ENCODE measurements at places on chromosomes 1 and 21.

DNA sequence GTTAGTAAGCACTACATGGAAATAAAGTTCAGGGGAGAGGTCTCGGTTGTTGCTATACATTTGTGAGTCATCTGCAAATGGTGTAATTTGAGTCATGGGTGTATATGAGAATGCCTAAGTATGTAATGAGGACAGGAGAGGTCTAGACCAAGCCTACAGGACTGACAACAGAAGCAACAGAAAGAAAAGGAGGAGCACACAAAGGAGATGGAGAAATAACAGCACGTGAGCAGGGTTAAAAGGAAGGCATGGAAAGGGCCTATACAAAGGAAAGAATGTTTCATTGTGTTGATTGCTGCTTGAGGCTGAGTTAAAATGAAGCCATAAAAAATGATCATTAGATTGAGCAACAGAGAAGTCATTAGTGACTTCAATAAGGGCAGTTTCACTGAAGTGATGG lies 28.0 kb upstream of the PRKAA2 start:
- no peak for DNase-seq

- DNase-seq = no peak
Observed at GRCh38 chr1:119909890-119910596, 13.7 kb upstream of the ADAM30 start.

DNA sequence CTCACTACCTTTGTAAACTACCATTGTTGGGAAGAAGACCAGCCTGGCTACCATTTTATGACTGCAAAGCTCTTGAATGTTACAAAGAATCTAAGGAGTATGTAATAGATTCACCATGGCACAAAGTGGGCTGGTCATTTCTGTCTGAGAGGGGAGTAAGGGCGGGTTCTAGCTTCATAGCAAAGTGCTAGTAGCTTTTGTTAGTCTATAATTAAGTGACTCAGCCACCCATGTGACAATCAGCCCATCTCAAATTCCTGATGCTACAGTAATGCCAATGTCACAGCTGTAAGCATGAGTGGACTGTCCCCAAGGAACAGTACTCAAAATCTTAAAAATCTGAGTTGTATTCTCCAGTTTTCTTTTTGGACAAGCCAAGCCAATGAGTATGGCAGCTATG lies 15.4 kb upstream of the OTUD3 start:
- DNase-seq = no peak

- DNase-seq = no peak
Observed at GRCh38 chr1:169113613-169114119, 7.2 kb downstream of the ATP1B1 start.

DNA sequence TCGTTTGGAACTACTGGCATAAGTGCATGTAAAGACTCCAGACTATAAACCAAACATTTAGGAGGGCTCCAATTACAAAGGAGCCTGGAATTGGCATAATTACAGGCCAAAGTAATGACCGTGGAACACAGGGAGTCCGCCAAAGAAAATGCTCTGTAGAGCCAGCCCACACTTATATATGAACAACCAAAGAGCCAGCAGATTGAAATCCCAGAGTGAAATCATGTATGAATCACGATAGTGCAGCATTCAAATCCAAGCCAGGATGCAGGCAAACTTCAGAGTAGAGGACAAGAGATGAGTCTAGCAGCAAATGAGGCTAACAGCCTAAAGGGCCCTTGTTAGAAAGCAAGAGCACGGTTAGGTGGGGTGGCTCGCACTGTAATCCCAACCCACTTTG lies 13.1 kb downstream of the VPS26C start:
- DNase-seq = no peak

DNA sequence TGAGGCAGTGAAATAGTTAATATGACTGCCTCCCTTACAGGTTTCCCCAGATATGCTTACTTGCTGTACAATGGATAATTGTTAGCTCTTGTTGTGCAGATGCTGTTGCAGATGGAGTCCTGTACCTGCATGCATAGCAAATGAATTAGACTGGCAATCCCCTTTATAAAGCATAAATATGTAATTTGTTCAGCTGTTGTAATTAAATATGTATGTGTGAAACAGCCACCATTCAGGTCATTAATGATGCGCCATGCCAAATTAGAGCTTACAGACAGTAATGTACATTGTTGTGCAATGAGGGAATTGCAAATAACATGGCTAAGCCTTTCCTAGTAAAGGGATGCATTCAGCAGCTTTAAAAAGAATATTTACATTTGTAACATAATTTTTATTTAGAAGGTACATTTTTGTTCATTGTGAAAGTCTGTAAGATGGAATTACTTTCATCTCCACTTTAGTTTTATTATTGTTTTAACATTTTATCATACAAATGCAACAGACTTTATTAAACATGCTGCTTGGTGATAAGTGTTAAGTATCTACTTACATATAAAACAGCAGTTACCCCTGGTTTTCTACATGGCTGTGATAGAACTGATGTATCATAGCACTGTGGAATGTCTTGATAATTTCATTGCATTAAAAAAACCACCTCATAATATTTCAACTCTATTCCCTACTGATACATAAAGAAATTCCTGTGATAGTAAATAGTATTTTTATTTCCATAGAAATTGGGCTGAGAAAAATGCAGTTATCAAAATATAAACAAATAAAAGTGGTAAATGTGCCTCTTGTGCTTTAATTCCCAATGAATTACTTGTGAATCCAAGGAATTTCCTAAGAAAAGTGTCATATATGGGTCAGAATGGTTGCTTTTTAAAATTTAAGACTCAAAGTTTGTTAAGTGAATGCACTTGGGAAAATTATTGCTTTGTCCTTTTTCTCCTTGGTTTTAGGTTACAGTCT lies 99.0 kb downstream of the NFIA start:
- no peak for DNase-seq

DNA sequence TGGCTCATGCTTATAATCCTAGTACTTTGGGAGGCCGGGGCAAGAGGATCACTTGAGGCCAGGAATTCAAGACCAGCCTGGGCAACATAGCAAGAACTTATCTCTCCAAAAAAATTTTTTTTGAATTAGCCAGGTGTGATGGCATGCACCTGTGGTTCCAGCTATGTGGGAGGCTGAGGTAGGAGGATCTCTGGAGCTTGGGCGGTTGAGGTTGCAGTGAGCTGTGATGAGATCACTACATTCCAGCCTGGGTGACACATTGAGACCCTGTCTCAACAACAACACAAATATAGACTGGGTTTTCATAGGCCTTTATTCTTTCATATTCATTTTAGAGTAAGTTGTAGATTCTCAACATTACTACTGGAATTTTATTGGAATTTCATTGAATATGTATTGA lies 12.8 kb downstream of the MED18 start:
- no peak for DNase-seq

DNA sequence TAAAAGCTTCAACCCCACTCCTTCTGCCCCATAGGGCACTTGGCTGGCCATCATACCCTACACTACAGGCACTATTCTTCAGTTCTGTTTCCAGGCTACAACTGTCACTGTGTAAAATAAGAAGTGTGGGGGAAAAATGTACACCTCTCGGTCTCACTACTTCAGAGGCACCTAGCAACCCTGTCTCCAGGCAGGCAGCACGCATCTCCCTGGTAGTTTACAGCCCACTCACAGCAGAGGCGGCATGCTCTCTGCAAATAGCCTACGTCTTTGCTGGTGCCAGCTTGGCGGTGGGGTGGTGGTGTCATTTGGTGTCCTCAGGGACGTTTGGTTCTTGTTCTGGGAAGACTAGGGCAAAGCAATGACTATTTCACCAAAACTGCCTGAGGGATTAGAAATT lies 48.2 kb upstream of the BTG3 start:
- DNase-seq = no peak

- peak; percentile 37 for DNase-seq
Observed at GRCh38 chr1:14094611-14095400, 394.8 kb downstream of the PRDM2 start.

DNA sequence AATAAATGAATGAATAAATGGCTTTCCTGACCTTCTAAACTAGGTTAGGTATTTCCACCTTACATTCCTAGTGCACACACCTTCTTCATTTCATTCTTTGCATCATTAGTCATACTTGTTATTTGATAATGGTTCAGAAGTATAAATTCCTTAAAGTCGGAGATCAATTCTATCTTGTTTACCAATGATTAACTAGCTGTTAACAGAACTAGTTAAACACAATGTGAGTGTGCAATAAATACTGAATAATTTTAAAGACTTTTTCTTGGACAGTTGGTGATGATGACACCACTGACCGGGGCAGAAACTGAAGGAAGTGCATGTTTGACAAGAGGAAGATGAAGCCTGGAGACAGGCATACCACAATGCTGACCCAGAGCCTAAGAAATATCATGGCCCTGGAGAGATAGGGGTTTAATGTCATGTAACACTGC lies 207.1 kb upstream of the DEPDC1 start:
- no peak for DNase-seq

GRCh38 chr21:41750532-41751151 lies 16.2 kb downstream of the RIPK4 start:
- DNase-seq = no peak

- no peak for DNase-seq
Observed at GRCh38 chr1:178528228-178528952, 15.5 kb downstream of the TEX35 start.

DNA sequence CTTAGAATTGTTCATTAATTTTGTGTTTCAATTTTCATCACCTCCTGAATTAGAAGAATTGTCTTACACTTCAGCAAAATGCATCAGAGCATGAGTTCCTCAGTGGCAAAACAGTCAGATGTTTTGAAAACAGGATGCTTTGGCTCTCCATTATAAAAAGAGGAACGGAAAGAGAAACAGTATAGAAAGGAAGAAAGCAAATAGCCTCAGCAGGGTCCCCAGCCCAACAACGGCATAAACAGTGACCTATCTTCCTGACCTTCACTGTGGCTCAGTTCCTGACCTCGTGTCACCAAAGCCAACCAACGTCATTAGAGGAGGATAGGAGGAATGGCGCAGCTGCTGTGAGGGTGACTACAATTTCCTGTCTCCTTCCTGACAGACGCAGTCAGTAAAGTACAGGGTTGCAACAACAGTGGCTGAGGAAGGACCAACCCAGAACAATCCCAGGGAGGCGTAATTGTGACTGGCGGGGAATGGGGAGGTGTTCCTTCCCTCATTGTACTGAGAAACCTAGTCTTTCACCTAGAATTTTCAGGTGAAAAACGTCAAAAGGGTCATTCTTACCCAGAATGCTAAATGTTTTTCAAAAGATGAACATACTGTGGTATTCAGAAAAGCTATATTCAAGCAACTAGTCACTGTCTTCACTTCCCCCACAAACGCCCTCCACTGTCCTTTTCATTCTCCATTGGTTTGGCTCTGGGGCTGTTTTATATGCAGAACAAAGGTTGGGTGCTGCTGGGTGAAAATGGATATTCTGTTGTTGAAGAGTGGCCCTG lies 197.9 kb upstream of the SGIP1 start:
- peak; percentile 51 for DNase-seq

GRCh38 chr1:78333502-78333901 lies 157.3 kb upstream of the PTGFR start:
- no peak for DNase-seq

DNA sequence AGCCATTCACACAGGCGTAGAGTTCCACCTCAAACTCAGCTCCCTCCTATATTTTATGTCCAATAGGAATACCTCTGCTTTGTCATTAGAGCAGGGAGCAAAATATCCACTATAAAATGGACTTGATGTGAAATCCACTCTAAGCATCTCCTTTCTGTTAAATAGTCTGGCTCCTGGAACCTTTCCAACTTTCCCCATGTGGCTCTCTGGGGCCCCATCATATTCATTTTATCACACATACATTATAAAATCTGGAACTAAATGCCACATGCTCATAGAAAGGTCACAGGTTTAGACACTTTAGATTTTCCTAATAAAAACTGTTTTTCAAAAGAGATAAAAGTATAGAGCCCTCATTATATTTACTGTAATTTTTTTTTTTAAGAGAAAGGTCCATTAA lies 82.1 kb downstream of the PTPN14 start:
- no peak for DNase-seq

All from GM13977 (cell line).